ENCODE measurements at places on chromosomes 16 and 17.

DNA sequence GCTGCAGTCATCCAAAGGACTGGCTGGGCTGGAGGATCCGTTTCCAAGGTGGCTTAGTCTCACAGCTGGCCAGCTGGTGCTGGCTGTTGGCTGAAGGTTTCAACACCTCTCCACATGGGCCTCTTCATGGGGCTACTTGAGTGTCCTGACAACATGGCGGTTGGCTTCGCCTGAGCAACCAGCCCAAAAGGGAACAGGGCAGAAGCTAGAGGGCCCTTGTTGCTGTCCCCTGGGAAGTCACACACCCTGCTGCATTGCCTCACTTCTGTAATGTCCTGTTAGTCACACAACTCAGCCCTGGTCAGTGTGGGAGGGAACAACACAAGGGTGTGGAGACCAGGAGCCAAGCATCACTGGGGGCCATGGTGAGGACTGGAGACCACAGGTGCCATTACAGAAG is 36.6 kb downstream of the C16orf78 start:
- no peak for DNase-seq

GRCh38 chr17:28950752-28951427 is 428 bp downstream of the PHF12 start:
- no peak for DNase-seq

- no peak for DNase-seq
Observed at GRCh38 chr17:2361010-2361760, 23.9 kb downstream of the SGSM2 start.

DNA sequence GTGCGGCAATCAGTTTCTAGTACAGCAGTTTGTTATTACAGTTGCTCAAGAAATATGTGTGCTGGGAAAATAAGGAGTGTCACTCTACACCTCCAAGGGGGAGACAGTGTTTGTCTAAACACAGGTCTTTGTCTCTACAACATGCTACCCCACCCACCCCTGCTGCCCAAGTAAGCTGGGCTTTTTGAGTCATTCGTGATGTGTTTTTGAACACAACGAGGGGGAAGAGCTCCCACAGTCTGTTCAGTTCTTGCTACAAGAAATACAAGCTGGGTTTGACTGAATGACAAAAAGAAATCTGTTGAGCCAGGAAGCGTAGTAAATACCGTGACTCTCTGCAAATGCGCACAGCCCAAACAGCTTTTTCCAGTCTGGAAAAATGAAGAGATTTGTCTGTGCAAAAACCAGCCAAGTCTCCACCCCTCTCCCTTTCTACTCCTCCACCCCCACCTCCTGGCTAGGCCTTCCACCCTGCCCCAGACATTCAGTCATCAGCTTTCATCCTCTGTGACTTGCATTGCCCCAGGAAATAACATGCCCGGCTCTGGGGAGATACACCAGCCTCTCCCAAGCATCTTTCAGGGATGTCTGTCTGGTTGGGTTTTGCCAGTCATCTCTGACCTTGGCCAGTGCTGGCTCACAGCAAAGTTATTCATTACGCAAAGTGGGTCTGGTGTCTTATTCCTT is 25.7 kb downstream of the CHD9 start:
- no peak for DNase-seq

GRCh38 chr16:12447556-12447955 is 356.1 kb downstream of the CPPED1 start:
- no peak for DNase-seq

DNA sequence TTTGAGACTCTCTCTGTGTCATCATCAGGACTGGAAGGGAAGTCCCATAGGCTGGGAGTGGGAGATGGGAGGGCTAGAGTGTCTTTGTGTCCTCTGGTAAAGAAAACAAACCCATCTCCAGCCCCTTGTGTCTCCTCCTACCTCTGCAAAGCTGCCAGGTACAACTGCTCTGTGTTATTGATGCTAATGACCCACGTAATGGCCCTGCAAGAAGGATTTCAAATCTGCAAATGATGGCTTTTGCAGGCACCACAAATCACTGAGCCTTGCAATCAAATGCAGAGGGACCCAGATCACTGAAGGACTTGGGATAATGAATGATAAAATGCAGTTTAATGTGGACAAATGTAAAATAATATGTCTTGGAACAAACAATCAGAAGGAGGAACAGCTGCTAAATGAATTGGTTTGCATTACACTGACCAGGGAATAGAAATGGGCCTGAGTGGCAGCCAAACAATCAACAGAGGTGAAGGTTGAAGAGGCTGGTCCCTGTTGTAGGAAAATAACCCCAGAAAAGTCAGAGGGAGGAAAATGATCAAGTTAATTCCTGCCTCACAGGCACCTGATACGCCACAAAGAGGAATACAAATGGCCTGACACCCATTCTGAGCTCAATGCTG is 425.1 kb downstream of the UTP18 start:
- DNase-seq = no peak

DNA sequence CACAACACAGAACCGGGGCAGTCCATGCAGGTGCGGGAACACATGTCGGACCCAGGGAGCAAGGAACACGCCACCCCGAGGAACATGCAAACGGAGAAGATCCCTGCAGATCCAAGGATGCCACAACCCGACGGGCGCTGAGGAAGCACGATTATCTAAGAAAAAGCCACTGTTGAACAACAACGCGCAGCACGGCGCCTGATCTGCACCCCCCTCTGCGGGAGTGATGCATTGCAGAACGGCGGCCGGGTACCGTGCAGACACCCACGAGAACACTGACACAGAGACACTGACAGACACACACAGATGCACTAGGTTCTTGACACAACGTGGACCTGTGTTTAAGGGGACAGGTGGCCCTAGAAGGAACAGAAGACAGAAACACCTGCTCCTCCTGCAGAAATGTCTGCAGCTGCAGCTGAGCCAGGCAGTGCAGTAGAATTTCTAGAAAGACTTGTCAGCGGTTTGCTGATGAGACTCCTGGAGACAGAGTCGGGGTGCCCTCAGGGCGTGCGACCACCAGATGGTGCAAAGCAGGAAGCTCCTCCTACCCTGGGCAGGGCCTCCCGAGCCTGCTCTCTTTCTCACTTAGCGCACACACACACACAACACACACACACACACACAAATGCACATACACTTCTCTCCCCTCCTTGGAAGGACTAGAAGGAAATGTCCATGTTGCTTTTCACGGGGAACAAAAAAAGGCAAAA is 7.5 kb downstream of the NPTX1 start:
- DNase-seq = no peak

DNA sequence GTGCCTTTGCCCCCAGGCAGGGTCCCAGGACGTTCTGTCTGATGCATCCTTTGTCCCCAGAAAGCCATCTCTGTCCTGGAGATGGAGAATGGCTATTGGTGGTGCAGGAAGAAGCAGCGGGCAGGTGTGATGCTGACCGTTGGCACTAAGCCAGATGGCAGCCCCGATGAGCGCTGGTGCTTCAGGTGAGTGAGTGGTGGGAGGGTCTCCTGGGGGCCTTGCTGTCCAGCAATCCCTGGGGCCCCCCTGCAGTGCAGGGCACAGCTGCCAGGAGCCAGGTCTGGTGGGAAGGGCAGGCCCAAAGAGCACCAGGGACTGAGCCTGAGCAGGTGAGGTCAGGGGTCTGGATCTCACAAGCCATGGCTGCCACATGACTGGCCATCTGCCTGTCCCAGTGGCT is 18.1 kb downstream of the TRPV2 start:
- DNase-seq = no peak

- DNase-seq = peak; percentile 54
Observed at GRCh38 chr17:74862108-74862901, 2.6 kb upstream of the GRIN2C start.

Data from CD4-positive, alpha-beta T cell treated with Interleukin-4 for 4 hours (primary cell).